ENCODE measurements at places on chromosomes 2 and 18. TPM values are rescaled to one million over a fixed set of nuclear protein-coding genes. Genes with fewer than 3 reads are reported as not detected.

PLGLB2 gene
- not detected for total RNA-seq

MYO5B gene
- 6.9 TPM for total RNA-seq

CIB4 gene
- total RNA-seq, result not detected

MC2R gene
- total RNA-seq, result not detected

ANKRD29 gene
- 7.3 TPM for total RNA-seq

CD8B2 gene
- not detected for total RNA-seq

CUL3 gene
- 113 TPM for total RNA-seq

PPM1G gene
- 201 TPM for total RNA-seq

AQP4 gene
- 2.1 TPM for total RNA-seq

GREB1 gene
- 41.7 TPM for total RNA-seq

GRHL1 gene
- 3.6 TPM for total RNA-seq

DNA sequence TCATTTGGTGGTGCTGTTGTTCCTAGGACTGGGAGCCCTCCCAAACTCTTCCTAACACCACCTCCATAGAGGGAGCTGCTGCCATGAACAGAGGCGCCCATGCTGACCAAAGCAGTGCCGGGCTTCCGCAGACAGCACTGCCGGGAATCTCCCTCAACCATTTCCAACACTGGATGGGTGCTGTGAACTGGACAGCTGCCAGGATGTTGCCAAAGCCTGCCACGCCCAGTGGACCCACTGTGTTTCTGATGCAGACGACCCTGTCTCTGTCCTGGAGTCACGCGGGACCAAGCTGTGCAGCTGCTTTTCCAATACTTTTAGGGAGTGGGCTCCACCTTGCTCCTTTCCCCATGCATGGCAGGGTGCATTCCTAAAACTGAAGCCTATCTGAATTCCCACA is 16.9 kb upstream of the GNAL start:
- no peak overlapping the region for H3K27ac ChIP-seq
- H3K27me3 ChIP-seq, result no peaks in the 10 kb centered on the region
- H3K4me3 ChIP-seq, result no peak overlapping the region
- H3K36me3 ChIP-seq, result no peaks in the 10 kb centered on the region
- DNase-seq, result no peak

- no peak for DNase-seq
- no peaks in the 10 kb centered on the region for H3K4me1 ChIP-seq
- H3K36me3 ChIP-seq, result no peaks in the 10 kb centered on the region
Measured at GRCh38 chr2:171225302-171225980, 64.7 kb upstream of the TLK1 start.

- H3K36me3 ChIP-seq, result no peaks in the 10 kb centered on the region
- no peak for DNase-seq
- H3K27me3 ChIP-seq, result no peaks in the 10 kb centered on the region
- H3K27ac ChIP-seq, result no peak overlapping the region
Measured at GRCh38 chr2:106996171-106996769, 110.3 kb upstream of the ST6GAL2 start.

DNA sequence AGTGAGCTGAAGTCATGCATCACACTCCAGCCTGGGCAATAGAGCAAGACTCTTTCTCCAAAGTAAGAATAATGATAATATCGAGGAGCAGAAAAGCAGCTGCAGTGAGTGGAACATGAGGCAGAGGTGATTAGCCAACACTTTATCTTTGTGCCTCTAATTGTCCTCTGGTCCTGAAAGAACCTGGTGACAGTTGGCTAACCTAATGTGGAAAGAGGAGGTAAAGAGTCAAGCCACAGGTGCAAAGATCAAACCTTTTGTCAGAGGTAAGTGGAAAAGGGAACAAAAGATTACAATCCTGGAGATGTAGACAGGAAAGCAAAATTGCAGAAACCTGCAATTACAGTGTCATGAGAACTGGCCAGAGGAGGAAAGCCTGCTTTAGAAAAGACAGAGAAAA is 53.5 kb upstream of the LCLAT1 start:
- H3K27me3 ChIP-seq, result no peaks in the 10 kb centered on the region
- DNase-seq, result no peak
- no peak overlapping the region for H3K4me3 ChIP-seq
- no peak overlapping the region for H3K27ac ChIP-seq
- no peaks in the 10 kb centered on the region for H3K36me3 ChIP-seq
- no peaks in the 10 kb centered on the region for H3K4me1 ChIP-seq

DNA sequence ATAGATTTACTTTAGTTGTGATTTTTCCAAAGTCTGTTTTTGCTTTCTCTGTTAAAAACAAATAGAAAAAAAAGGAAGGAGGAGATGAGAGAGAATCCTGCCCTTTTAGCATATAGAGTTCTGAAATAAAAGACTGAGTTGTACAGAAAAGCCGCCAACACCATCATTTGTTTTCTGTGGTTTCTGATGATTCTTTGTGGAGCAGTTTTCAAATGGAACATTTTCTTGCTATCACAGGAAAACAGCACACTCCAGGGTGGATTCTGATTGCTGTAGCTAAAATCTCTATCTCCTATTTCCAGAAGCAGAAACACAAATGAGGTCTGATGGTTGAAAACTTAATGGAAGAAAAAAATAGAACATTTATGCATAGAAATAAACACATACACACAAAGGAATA is 144.6 kb upstream of the L3MBTL4 start:
- H3K27me3 ChIP-seq, result no peaks in the 10 kb centered on the region
- peaks cover 8% of the 10 kb centered on the region for H3K4me1 ChIP-seq
- H3K4me3 ChIP-seq, result no peak overlapping the region
- no peak overlapping the region for H3K27ac ChIP-seq
- no peak for DNase-seq

- H3K4me3 ChIP-seq, result no peak overlapping the region
- H3K4me1 ChIP-seq, result peaks cover 3% of the 10 kb centered on the region
- no peak for DNase-seq
Measured at GRCh38 chr2:32360416-32360815, 3.6 kb downstream of the BIRC6 start.

- no peak overlapping the region for H3K4me3 ChIP-seq
- H3K4me1 ChIP-seq, result no peaks in the 10 kb centered on the region
- H3K27me3 ChIP-seq, result no peaks in the 10 kb centered on the region
Measured at GRCh38 chr2:220033546-220033945, 406.1 kb downstream of the SLC4A3 start.

GRCh38 chr2:228039752-228040534 is 141.5 kb downstream of the SPHKAP start:
- H3K27ac ChIP-seq, result no peak overlapping the region
- DNase-seq, result no peak
- H3K4me1 ChIP-seq, result no peaks in the 10 kb centered on the region
- H3K27me3 ChIP-seq, result no peaks in the 10 kb centered on the region
- no peak overlapping the region for H3K4me3 ChIP-seq

GRCh38 chr2:144836635-144837350 is 316.9 kb upstream of the ZEB2 start:
- H3K4me3 ChIP-seq, result no peak overlapping the region
- no peaks in the 10 kb centered on the region for H3K36me3 ChIP-seq
- H3K27me3 ChIP-seq, result no peaks in the 10 kb centered on the region
- no peak for DNase-seq

DNA sequence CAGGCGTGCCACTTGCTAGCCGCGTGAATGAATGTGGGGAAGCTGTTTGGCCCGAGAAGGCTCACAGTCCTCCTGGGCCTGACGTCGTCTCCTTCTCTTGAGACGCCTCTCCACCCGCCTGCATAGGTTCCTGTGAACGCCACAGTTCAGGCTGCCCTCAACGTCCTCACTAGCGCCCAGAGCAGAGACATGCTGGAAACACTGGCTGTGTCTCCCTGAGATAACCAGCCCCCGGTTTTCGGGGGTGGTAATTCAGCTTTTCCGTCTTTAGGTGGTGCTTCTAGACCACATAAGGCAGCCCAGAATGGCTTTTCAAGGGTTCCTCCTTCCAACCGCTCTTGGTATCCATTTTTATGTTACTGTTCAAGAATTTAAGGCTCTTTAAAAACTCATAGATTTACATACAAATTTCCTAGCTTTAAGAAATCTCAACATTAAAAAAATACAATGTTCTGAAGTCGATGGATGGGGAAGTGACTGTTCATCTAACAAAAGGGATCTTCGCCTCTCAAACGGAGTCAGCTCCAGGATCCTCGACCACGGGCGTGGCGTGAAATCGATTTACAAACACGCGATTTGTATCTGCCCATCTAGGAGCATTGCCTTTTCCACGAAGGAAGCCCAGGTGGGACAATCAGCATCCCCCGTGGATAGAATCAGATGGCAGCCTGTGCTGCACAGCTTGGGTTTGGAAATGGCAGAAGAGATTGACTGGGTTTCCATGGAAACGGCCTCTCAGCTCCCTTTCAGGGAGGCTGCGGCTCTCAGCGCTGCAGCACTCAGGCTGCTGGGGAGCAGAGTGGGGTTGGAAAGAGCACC is 110.6 kb upstream of the PXDN start:
- peak; percentile 75 for DNase-seq
- no peaks in the 10 kb centered on the region for H3K36me3 ChIP-seq
- H3K4me1 ChIP-seq, result 0 out of 2 replicates have a peak, but pooled peaks cover 2% of the 10 kb centered on the region

- H3K4me3 ChIP-seq, result no peak overlapping the region
- H3K27ac ChIP-seq, result no peak overlapping the region
- DNase-seq, result no peak
- H3K36me3 ChIP-seq, result no peaks in the 10 kb centered on the region
- no peaks in the 10 kb centered on the region for H3K4me1 ChIP-seq
- H3K27me3 ChIP-seq, result no peaks in the 10 kb centered on the region
Measured at GRCh38 chr2:27891673-27892105, 1.2 kb downstream of the BABAM2 start.

- H3K4me1 ChIP-seq, result no peaks in the 10 kb centered on the region
- no peak overlapping the region for H3K4me3 ChIP-seq
- DNase-seq, result no peak
- H3K27ac ChIP-seq, result no peak overlapping the region
- no peaks in the 10 kb centered on the region for H3K36me3 ChIP-seq
Measured at GRCh38 chr2:18422432-18423165, 137.9 kb downstream of the RDH14 start.

DNA sequence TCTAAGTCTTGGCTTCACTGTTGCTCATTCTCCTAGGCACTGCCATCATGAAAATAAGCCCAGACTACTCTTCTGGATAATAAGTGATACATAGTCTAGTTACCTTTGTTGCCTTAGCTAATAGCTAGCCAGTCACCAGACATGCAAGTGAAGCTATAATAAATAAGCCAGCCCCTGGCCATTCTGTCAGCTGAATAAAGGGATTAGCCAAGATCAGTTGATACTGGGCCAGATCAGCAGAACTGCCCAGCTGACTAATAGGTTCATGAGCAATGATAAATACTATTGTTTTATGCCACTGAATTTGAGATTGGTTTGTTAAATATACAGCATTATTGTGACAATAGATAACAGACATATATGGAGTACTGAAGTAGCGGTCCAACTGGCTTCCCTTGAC is 8.0 kb upstream of the C2orf69 start:
- no peak overlapping the region for H3K27ac ChIP-seq
- DNase-seq, result no peak
- H3K4me1 ChIP-seq, result no peaks in the 10 kb centered on the region
- no peaks in the 10 kb centered on the region for H3K36me3 ChIP-seq

GRCh38 chr2:2547451-2547850 is 216.4 kb upstream of the MYT1L start:
- H3K27me3 ChIP-seq, result no peaks in the 10 kb centered on the region
- no peak overlapping the region for H3K27ac ChIP-seq
- no peak for DNase-seq
- no peak overlapping the region for H3K4me3 ChIP-seq
- no peaks in the 10 kb centered on the region for H3K4me1 ChIP-seq

- no peaks in the 10 kb centered on the region for H3K27me3 ChIP-seq
- no peak overlapping the region for H3K27ac ChIP-seq
- H3K4me1 ChIP-seq, result no peaks in the 10 kb centered on the region
Measured at GRCh38 chr2:234615643-234616356, 118.9 kb upstream of the ARL4C start.

DNA sequence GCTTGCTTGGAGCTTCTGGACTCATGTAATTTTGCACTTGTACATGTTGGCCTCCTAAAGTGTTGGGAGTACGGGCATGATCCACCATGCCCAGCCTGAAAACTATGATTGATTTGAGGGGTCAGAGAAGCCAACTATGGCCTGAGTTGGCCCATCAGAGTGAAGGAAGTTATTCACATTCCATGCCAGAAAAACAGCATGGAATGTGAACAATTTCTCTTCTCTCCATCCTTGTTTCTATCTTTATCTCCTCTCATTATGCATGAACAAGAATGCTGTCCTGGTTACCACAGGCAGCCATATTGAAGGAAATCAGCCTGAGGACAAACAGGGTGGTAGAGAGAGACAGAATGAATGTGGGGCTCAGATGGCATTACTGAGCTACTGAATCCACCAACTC is 3.5 kb upstream of the CD226 start:
- no peaks in the 10 kb centered on the region for H3K27me3 ChIP-seq
- no peaks in the 10 kb centered on the region for H3K36me3 ChIP-seq
- no peaks in the 10 kb centered on the region for H3K4me1 ChIP-seq
- DNase-seq, result no peak
- no peak overlapping the region for H3K4me3 ChIP-seq

DNA sequence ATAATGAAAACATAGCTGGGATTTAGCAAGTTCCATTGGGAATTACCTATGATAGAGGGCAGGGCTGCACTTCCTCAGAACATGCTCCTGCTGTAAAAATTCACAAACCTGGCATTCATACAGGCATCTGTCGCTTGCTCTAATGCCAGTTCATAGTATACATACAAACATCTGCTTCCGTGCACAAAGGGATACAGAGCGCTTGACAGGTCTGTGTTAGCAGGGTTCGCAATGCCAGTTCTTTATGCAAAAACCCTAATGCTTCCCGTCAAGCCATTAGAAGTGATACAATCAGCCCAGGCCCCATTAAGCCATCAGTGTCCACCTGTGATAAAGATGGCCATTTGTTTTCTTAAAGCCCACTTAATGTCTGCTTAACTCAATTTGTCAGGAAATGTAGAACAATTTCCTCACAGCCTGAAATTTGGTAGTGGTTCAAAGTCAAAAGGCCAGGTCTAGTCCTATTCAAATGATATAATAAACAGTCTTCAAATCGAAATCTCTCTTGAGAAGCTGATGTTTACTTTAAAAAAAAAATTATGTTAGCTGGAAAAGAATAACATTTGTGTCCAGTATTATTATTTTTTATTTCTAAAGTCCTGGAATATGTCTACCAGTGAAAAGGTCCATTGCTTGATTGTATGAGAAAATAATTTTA is 556.3 kb downstream of the ARHGAP15 start:
- DNase-seq, result no peak
- no peak overlapping the region for H3K4me3 ChIP-seq
- H3K36me3 ChIP-seq, result no peaks in the 10 kb centered on the region
- no peak overlapping the region for H3K27ac ChIP-seq
- no peaks in the 10 kb centered on the region for H3K4me1 ChIP-seq
- no peaks in the 10 kb centered on the region for H3K27me3 ChIP-seq

DNA sequence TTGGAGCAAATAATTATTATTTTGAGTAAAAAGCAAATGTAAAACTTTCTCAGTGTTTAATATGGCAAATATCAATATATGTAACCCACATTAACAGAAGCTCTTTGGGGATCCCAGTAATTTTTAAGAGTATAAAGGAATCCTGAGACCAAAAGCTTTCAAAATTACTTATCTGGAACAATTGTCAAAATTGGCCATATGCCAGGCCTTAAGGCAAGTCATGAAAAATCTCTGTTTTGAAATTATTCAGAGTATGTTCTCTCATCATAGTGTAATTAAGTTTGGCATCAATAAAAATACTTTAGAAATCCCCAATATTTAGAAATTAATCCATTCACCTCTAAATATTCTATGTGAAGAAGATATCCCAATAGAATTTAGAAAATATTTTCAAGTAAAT is 225.3 kb upstream of the ARL4C start:
- H3K4me3 ChIP-seq, result no peak overlapping the region
- no peaks in the 10 kb centered on the region for H3K27me3 ChIP-seq
- DNase-seq, result no peak
- no peak overlapping the region for H3K27ac ChIP-seq
- H3K36me3 ChIP-seq, result no peaks in the 10 kb centered on the region

GRCh38 chr2:71423817-71424420 is 29.4 kb upstream of the DYSF start:
- H3K27ac ChIP-seq, result no peak overlapping the region
- H3K4me3 ChIP-seq, result no peak overlapping the region
- H3K36me3 ChIP-seq, result peaks cover 45% of the 10 kb centered on the region
- no peaks in the 10 kb centered on the region for H3K27me3 ChIP-seq
- no peak for DNase-seq
- H3K4me1 ChIP-seq, result no peaks in the 10 kb centered on the region
